NCI-H2029 treated with DMSO at 0.1 percent for 48 hours (cell line): ENCODE measurements at places on chromosomes 3 and 15.

- no peak for DNase-seq
Observed at GRCh38 chr3:36796161-36796560, 31.8 kb upstream of the DCLK3 start.

DNA sequence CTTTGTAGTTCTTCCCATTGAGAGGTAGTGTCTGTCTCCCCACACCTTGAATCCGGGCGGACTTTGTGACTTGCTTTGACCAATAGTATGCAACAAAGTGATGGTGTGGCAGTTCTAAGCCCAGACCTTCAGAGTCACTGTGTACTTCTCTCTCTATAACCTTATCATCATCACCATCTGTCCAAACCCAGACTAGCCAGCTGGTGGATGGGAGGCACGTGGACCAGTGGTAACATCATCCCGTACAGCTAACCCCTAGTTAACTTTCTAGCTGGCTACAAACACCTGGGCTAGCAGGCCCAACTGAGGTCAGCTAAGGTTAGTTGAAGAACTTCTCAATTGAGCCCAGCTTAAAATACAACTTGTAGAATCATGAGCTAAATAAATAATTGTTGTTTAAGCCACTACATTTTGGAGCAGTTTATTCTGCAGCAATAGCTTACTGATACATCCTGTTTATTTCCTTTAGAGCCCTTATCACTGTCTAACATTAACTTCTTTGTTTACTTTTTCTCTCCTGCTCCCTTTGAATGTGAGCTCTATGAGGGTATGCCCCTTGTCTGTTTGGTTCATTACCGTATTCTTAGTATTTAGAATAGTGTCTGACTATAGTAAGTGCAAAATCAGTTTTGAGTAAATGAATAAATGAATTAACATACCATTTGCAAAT, 11.5 kb upstream of the CCR9 start:
- DNase-seq, result no peak

DNA sequence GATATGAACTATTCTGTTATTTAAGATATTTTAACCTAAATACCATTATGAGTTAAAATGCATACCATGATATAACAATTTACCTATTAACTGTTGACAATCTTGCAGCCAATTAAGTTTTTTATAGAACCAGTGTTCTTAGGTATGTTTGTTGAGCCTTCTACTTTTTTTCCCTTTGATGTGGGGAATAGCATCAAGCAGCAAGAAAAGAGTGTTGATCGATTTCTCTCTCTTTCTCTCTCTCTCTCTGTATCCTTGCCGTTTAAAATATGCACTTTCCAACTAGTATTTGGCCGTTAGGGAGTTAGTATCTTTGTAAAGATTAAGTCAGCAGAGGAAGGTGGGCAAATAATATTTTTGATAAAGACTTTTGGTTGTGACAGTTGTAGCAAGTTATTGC, 5.9 kb downstream of the CHD2 start:
- DNase-seq, result no peak

- DNase-seq, result no peak
Observed at GRCh38 chr3:56772952-56773938, 28.5 kb downstream of the ARHGEF3 start.

GRCh38 chr3:136377508-136377907, 127.4 kb downstream of the PCCB start:
- no peak for DNase-seq

- DNase-seq, result no peak
Observed at GRCh38 chr15:42057799-42058646, 36.3 kb downstream of the PLA2G4D start.

GRCh38 chr3:41740374-41740886, 221.5 kb downstream of the ULK4 start:
- no peak for DNase-seq

DNA sequence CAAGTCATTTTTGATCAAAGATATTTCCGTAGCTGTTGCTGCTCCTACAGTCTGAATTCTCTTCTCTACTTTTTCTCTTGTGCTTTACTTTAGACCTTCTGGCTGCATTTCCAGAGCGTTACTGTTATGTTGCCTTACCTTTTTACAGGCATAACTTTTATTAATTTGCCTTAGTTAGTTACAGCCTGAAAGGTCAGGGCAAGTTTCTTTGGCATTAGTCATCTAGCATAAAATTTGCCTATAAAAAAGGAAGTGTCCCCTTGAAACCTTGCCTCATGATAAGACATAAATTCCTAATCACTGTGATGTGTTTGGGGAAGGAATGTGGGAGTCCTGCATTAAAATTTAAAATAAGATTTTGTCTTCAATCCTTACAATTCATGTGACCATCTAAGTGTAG, 618.5 kb downstream of the NR2F2 start:
- no peak for DNase-seq

GRCh38 chr3:104190681-104191080, 1176.0 kb upstream of the ALCAM start:
- no peak for DNase-seq

DNA sequence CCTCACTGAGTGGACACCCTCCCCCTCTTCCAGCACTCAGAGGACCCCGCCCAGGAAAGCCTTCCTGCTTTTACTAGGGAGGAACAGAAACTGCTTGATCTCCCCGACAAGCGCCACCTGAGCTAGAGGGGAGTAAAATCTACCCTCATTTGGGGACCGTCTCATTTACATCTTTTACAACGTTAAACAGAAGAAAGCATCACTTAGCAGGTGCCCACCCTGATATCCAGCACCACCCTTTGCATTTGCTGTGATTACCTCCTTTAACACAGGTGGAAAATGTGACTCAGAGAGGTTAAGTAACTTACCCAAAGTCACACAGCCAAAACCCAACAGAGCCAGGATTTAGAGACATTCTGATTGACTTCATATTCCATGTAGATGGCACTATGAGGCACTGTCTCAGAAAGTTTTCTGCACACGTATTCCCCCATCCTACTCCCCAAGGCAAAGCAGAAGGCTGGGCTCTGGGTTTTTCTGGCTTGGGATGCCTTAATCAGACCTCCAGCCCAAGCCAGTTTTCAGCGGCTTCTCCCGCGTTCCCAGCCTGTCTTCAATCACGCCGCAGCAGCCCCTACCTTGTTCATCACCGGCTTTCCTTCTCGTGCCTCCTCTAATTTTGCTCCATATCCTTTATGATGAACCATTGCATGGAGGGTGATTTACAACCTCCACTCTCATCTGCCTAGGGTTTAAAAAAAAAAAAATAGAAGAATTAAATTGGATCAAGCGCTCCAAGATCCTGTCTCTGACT, 314.6 kb upstream of the PROK2 start:
- no peak for DNase-seq

GRCh38 chr15:100158356-100158755, 183.4 kb downstream of the ADAMTS17 start:
- DNase-seq, result no peak

- DNase-seq, result no peak
Observed at GRCh38 chr3:188948997-188949389, 222.8 kb upstream of the TPRG1 start.

DNA sequence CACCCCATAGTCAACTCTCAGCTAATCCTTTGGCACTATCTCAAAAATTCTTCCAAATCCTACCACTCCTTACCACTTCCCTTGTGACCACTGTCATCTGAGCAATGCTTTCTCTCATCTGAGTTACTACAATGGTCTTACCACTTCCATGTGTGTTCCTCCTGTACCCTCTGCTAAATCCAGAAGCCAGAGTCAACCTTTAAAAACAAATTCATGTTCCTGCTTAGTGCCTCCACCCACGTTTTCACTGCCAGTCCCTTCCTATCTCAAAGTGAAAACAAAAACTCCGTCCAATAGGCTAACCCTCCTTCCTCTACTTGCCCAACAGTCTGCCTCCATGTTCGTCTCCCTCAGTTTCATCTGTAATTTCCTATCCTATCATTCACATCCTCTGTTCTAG, 109.0 kb downstream of the ADAMTS9 start:
- DNase-seq, result no peak

DNA sequence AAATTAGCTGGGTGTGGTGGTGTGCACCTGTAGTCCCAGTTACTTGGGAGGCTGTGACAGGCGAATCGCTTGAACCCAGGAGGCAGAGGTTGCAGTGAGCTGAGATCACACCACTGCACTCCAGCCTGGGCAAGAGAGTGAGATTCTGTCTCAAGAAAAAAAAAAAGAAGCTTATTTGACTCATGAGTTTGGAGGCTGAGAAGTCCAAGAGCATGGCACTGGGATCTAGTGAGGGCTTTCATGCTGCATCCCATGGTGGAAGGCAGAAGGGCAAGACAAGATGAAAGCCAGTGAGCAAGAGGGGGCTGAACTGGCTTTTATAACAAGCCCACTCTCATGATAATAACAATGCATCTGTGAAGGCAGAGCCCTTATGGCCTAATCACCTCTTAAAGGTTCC, 33.4 kb downstream of the SEC62 start:
- no peak for DNase-seq

GRCh38 chr15:65579762-65580161, 31.2 kb downstream of the INTS14 start:
- DNase-seq, result no peak

GRCh38 chr15:59174835-59175831, 31.5 kb upstream of the LDHAL6B start:
- peak; percentile 42 for DNase-seq

- DNase-seq, result no peak
Observed at GRCh38 chr3:8210882-8211341, 290.7 kb upstream of the LMCD1 start.

GRCh38 chr3:13451301-13451673, 28.8 kb upstream of the HDAC11 start:
- no peak for DNase-seq

DNA sequence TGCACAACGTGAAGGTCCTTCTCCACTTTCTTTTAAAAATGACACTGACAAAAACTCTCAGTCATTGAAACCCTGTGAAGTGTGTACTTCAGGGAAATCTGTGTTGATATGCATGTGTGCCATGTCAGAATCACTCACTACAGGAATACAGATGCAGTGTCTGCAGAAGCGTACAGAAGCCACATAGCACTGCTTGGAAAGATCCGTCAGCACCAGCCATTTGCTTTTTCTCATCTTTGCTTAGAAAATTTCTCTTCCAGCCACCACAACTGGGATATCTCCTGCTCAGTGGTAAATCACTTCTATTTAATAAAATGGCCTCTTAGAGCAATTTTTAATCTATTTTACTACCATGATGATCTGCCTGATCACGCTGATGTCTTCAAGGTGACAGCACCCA, 91.3 kb upstream of the ARHGEF26 start:
- no peak for DNase-seq

DNA sequence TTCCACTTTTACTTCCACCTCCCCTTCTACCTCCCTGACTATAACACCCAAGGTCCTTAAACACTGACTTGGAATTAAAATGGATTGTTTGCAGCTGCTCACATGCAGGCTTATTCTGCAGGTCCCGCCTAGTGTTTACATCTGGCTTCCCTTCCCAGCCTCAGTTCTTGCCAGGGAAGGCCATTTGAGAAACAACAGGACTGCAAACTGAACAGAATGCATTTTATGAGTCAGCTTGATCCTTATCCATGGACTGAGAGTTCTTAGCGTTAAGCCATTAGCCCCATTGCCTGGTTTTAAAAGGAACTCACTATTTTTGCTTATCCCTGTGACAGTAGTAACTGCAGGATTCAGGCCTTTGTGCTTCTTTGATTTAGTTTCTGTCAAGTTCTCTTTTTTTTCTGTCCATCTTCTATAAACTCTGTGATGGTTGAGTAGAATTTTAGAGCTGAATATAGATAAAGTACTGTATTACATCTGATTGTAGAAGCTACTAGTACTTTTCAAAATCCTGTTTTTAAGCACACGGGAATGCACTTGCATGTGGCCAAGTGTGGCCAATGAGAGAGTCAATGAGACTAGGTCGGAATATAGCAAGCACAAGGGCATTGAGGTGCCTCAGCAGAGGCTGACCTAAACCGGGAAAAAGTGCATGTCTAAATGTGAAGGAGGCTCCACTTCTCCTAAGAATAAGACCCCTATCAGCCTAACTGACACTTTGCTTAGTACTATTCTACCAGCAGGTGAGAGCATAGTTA, 106.4 kb downstream of the TUSC7 start:
- DNase-seq, result no peak

- DNase-seq, result no peak
Observed at GRCh38 chr15:44045661-44046060, 149.4 kb downstream of the FRMD5 start.

DNA sequence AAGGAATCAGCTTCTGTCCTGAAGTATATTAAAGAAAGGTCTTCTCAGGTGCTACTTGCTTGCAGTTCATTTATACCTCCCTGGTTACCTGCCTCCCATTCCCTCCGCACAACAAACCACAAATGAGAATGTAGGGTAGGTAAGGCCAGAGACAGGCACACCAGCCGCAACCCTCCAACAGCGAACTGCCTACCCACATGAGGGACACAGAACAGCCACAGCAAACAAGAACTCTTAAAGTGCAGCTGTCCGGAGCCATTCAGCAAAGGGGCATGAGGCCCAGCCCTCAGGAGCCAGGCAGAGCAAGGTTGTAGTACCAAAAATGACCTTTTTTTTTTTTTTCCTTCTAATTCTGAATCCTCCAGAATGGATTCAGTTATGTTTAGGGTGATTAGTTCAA, 52.4 kb downstream of the SPSB4 start:
- no peak for DNase-seq

DNA sequence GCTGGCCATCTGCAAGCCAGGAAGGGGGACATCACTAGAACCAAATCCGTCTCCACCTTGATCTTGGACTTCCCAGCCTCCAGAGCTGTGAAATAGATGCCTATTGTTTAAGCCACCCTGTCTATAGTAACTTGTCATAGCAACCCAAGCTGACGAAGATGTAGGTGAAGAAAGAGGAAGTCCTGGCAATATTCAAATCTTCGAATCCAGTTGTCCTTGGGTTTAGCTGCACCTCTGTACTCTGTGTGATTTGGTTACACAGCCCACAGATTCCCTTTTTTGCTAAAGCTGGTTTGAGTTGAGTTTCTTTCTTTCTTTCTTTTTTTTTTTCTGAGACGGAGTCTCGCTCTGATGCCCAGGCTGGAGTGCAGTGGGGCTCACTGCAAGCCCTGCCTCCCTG, 68.0 kb upstream of the XCR1 start:
- no peak for DNase-seq

- no peak for DNase-seq
Observed at GRCh38 chr3:44079916-44080315, 161.8 kb upstream of the TOPAZ1 start.

DNA sequence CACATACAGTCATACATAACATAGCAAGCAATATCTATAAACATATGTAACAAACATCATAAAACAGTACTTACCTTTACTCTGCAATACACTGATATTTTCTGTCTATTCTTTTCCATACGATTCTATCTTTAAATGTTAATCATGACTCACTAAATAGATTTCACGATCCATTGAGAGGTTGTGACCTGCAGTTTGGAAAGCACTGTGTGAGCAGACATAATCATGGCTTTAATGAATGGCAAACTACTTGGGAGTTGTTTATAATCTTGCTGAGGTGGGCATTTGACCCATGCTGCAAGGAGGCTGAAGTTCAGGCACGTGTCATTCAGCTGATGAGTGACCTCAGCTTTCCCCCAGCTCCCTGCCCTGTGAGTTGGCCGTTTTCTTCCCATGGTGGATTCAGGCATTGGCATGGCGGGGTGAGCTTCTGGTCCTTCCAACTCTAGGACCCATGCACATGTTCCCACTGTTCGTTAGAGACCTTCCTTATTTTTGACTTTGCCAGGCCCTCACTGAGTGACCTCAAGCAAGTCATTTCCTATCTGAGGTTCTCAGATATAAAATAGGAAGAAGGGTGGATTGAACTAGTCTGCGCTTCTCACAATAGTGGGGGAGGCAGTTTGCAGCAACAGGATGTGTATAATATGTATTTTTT, 41.7 kb downstream of the PAQR5 start:
- no peak for DNase-seq
